K562 (cell line): ENCODE measurements at places on chromosomes 2 and 18. TPM values are rescaled to one million over a fixed set of nuclear protein-coding genes. Genes with fewer than 3 reads are reported as not detected.

DNA sequence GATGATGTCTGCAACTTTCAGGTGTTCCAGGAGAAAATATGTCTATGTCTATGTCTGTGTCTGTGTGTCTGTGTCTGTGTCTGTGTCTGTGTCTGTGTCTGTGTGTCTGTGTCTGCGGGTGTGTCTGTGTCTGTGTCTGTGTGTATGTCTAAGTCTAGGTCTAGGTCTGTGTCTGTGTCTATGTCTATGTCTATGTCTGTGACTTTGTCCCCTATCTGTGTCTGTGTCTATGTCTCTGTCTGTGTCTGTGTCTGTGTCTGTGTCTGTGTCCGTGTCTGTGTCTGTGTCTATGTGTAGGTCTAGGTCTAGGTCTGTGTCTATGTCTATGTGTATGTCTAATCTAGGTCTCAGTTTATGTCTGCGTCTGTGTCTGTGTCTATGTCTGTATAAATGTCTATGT, 10.5 kb downstream of the IL1R2 start:
- H3K27ac ChIP-seq = no peak overlapping the region
- no peaks in the 10 kb centered on the region for H3K36me3 ChIP-seq
- H3K4me3 ChIP-seq = no peak overlapping the region
- DNase-seq = no peak
- H3K27me3 ChIP-seq = peaks cover 38% of the 10 kb centered on the region
- H3K4me1 ChIP-seq = no peaks in the 10 kb centered on the region

GRCh38 chr2:149490296-149490695, 97.3 kb downstream of the MMADHC start:
- H3K27me3 ChIP-seq = peaks cover 5% of the 10 kb centered on the region
- no peak overlapping the region for H3K4me3 ChIP-seq
- no peak overlapping the region for H3K27ac ChIP-seq
- no peak for DNase-seq

DNA sequence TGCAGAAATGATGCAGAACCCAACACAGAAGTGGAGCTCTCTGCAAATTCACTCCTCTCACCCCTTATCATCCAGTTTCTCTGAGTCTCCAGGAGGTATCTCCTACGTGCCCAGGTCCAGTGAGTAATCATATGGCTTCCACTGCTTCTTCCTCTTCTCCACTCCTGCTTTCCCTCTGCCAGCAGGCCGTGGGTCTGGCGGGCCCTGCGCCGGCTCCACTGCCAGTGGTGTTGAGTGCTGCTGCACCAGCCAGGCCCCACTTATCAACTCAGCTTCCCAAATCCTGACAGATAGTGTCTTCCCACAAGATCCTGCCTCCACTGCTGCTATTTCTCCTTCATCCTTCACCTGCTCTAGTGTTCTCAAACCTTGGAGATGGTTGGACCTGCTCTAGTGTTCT, 227.6 kb upstream of the PARD3B start:
- H3K4me1 ChIP-seq = no peaks in the 10 kb centered on the region
- H3K4me3 ChIP-seq = no peak overlapping the region
- H3K27me3 ChIP-seq = 0 out of 2 replicates have a peak, but pooled peaks cover 4% of the 10 kb centered on the region
- DNase-seq = no peak

- no peak for DNase-seq
- H3K27me3 ChIP-seq = no peaks in the 10 kb centered on the region
- no peaks in the 10 kb centered on the region for H3K4me1 ChIP-seq
- H3K36me3 ChIP-seq = no peaks in the 10 kb centered on the region
- H3K27ac ChIP-seq = no peak overlapping the region
- H3K4me3 ChIP-seq = no peak overlapping the region
Observed at GRCh38 chr18:37711766-37712505, 146.3 kb upstream of the CELF4 start.

C2orf78 gene
- total RNA-seq = 0.18 and 0.22 TPM in 2 replicates

PLB1 gene
- total RNA-seq = 0.07 TPM in 1 of 2 replicates, not detected in the other
